ENCODE measurements at places on chromosomes 2 and 18. TPM values are rescaled to one million over a fixed set of nuclear protein-coding genes. Genes with fewer than 3 reads are reported as not detected.

KCNE4 gene
- not detected for total RNA-seq

CD8A gene
- 1.6 TPM for total RNA-seq

GAL3ST2 gene
- total RNA-seq, result 6.8 TPM

DNA sequence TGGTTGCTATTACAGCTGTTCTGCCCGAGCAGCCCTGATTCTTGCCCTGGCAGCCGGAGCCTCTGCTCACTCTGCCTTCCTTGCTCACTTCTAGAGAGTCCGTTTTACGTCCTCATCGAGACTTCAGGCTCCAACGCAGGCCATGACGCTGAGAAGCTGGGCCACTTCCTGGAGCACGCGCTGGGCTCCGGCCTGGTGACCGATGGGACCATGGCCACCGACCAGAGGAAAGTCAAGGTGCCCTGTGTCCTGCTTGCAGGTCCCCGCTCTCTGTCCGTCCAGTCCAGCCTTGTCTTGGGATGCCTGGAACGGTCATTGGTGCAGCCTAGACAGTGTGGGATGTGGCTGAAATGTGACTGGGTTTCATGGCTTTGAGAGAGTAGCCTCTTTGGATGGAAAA is 16.7 kb downstream of the D2HGDH start:
- no peak for DNase-seq

- DNase-seq, result peak; percentile 22
Measured at GRCh38 chr2:195330513-195330956, 326.5 kb upstream of the SLC39A10 start.

GRCh38 chr2:169361706-169362117 is 622 bp downstream of the LRP2 start:
- peak; percentile 84 for DNase-seq

- DNase-seq, result peak; percentile 63
Measured at GRCh38 chr2:191218292-191218898, 26.8 kb upstream of the MYO1B start.

DNA sequence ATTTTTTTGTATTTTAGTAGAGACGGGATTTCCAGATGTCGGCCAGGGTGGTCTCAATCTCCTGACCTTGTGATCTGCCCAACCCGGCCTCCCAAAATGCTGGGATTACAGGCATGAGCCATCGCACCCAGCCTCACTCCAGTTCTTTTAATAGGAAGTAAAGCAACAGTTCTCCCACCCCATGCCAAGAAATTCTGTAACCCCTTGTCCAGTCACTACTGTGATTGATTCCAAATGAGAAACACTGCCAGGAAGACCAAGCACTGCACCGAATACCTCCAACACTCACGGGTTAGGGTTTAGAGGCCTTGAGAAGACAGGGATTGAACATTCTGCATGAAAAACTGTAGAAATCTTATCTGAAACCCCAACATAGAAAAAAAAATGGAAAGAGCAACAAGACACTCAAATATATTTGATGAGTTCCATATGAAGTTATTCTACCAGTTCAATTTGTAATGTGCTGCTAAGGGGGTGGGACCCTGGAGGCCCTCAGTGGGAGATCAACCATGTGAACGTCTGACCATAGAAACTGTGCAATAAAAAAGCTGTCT is 48.2 kb upstream of the BIN1 start:
- no peak for DNase-seq

GRCh38 chr2:237438080-237438940 is 24.3 kb upstream of the COL6A3 start:
- peak; percentile 36 for DNase-seq

GRCh38 chr18:62771494-62772270 is 56.3 kb downstream of the PHLPP1 start:
- no peak for DNase-seq

- no peak for DNase-seq
Measured at GRCh38 chr18:34033968-34034367, 190.7 kb downstream of the NOL4 start.

DNA sequence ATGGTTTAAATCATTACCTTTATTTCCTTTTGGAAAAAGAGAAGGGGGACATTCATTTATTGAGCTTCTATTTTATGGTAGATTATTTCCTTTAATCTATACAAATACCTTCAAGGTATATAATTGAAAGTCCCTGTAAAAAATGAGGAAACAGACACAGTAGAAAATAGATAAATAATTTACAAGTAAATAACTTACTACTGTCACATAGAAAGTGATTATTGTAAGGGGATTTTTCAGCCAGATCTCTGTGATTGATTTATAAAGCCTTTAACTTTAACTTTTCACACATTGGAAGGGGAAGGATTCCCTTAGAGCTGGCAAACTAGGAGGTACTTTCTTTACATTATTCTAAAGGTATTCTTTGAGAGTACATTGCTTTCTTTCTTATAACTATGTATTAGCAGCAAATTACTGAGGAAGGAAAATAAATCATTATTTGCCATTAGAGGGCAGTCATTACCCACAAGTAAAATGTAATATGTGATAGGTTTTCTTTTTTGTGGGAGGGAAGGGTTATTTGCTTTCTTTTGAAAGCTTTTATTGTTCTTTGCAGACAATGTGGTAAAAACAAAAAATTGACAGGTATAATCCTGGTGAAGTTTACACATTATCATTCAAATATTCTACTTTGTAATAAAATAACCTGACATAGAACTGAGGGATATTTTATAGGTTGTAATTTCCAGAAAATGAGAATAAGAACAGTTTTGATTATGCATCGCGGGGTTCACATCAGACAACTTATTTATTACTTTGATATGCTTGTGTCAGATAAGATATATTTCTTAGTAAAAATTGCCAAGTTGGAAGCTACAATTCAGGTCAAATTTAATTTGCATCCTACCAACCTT is 24.8 kb upstream of the RPE start:
- DNase-seq, result no peak
